ENCODE measurements at places on chromosomes 3 and 15.
A peak's percentile ranks its signal among the peaks of the same experiment; 100 is the strongest.

DNA sequence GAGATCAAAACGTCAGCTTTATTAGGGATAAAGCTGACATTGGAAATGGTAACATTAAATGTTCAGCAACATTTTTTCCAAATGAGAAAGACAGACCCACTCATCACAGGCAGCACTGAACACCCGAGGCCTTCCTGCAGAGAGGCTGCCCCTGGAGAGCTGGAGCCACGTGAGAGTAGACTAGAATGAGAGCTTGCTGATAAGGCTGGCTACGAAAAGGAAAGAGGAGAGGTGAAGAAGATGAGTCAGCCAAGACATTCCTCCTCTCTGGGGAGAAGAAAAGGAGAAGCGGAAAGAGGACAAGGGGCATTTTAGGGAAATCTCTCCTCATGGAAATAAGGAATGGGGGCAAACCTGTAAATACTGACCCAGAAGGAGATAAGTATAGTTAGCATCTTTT, 7.3 kb downstream of the CYP19A1 start:
- no peak for DNase-seq

- no peak for DNase-seq
These were observed 446.8 kb upstream of the DPH6 start for GRCh38 chr15:35992791-35993190.

GRCh38 chr3:48467110-48467454, 20.5 kb downstream of the ATRIP start:
- DNase-seq, result no peak

- DNase-seq, result peak; percentile 2
These were observed 47.5 kb downstream of the ALDH1L1 start for GRCh38 chr3:126132751-126133511.

DNA sequence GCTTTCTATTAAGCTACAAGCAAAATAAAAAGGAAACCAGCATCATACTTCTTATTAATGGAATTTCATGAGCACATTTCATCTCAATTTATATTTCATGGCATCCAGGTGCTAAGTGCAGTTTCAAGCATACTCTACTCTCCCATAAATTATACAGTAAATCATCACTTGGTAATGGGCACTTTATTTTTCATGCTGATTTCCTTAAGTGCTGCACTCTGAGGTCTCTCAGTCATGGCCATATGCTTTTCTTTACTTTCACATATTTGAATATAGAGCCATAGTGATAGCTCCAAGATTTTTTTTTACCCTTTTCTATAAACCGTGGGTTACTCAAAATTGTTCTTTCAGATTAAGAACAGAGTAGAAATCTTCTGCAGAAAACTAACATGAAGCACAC, 1505.7 kb upstream of the CADM2 start:
- no peak for DNase-seq

- DNase-seq, result peak; percentile 96
These were observed 161.9 kb downstream of the FNDC3B start for GRCh38 chr3:172201136-172201869.

DNA sequence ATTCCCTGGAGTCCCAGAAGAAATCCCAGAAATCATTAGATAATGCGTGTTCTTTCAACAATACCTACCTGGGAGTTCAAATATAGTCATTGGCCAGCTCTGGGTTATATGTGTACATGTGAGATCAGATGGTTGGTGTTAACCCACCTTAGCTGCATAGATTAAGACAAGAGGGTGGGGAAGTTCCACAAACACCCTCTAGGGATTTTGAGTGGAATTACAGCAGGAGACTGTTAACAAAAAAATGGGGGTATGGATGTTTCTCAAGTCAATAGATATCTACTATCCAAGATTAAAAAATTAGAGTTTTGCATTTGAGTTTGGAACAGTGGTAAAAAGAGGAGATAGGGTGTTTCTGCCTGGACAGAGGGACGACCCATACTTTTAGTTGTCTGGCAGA, 282.5 kb upstream of the CNTN3 start:
- DNase-seq, result no peak

DNA sequence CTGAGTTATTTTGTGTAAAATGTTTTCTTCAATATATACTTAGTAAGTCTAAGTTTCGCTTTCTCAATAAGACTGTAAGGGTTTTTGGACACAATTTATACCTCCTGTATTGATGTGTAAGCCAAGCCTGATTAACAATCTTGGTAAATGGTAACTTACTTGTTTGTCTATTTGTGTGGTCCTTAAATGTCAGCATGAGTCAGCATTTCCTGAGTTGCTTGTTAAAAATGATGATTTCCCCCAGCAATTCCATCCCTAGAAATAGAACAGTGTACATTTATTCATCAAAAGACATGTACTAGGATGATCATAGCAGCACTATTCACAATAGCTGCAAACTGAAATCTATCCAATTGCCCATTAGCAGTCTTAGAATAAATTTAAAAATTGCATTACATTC, 53.4 kb upstream of the LRIG1 start:
- peak; percentile 31 for DNase-seq
